T-helper 2 cell (primary cell): ENCODE measurements at places on chromosomes 6 and 20.

- no peak for DNase-seq
These were observed 59.9 kb downstream of the SLC22A2 start for GRCh38 chr6:160198606-160199211.

DNA sequence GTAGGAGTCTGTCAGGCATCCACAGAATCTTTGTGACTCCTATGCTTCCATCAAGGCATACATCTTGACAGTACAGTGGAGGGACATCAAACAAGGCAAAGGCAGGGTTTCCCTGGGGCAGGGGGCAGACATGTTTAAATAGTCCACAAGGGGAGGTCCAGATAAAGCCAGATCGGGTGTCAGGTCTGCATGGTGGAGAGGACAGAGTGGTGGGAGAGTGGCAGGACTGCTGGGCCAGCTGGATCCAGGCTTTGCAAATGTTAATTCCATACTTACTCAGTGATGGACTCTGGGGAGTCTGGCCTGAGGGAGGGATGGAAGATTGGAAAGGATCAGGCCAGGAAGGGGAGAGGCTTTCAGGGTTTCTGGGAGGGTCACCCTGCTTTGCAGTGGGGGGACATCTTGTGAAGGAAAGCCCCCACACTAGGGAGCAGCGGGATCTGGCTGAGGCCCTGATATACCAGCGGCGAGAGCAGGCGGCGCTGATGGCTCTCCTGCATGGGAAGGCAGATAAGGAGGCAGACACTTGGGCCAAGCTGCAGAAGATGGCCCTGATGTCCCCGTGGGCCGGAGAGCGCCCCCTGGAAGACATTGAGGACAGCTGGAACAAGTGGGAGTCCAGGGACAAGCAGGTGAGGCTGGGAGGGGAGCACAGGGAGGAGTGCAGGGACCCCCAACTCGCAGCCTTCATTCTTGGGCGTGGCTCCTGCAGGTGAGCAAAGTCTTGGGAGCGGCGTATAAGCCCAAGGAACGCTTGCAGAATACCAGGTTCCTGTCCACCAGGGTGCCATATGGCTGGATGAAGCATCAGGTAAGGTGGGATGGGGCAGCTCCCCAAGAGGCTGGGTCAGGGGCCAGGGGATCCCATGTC lies 44.6 kb downstream of the SUN5 start:
- no peak for DNase-seq

GRCh38 chr20:888057-888456 lies 28.1 kb downstream of the ANGPT4 start:
- no peak for DNase-seq

- no peak for DNase-seq
These were observed 103.6 kb upstream of the KCNK16 start for GRCh38 chr6:39426073-39426456.

GRCh38 chr6:16783509-16783908 lies 22.2 kb upstream of the ATXN1 start:
- DNase-seq = no peak

DNA sequence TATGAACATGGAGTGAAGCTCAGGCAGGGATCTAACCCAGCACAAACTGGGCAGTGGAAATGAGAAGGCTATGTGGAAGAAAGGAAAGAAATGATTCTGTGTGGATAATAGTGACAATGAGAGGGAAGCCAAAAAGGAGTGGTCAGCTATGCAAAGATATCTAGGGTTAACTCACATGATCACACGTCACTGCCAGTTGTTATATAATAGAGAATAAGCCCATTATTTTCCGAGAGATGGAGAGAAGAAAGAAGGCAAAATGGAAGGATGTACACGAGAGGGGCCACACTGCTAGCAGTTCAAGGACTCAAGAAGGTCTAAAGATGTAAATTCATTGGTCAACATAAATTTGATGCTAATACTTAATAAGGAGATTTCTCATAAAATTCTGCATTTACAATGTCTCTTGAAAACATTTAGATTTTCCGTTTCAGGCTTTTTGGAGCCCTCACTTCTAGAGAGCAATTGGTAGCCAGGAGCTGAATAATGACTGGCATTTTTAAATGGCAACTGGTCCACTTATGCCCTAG lies 18.8 kb upstream of the RCAN2 start:
- DNase-seq = no peak

- no peak for DNase-seq
These were observed 66.5 kb downstream of the LRFN2 start for GRCh38 chr6:40520678-40521077.

DNA sequence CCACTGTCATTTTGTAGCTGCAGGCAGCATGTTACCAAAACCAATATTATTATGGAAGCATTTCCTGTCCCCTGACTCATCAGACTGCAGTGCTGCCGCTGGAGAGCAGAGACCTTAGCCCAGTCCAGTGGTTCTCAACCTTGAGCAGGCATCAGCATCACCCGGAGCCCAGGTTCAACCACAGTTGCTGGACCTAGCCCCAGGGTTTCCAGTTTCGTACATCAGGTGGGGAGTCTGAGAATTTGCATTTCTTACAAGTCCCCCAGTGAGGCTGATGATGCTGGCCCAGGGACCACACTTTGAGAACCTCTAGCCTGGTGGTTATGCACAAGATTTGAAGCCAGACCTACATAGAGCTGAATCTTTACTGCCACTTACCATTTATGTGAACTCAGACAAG lies 47.3 kb downstream of the LY86 start:
- DNase-seq = no peak

- no peak for DNase-seq
These were observed 177.8 kb downstream of the EDN1 start for GRCh38 chr6:12467706-12468670.

- no peak for DNase-seq
These were observed 59.8 kb upstream of the SYNJ2 start for GRCh38 chr6:157921685-157922367.

DNA sequence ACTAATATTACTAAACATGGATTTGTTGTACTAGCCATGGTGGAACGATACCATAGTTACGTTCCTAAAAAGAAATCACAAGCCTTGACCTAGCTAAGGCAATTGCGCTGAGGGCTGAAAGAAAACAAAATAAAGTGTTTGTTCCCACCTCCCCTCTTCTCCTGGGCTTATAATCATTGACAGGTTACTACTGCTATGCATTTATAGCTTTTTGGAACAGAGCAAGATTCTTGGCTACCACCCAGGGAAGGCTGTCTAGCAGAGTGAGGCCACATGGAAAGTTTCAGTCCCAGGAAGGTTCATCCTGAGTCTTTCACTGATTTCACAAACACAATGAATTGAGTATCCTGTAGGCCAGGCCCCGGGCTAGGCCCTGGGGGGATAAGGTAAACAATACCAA lies 84.6 kb downstream of the TMEM170B start:
- DNase-seq = no peak

DNA sequence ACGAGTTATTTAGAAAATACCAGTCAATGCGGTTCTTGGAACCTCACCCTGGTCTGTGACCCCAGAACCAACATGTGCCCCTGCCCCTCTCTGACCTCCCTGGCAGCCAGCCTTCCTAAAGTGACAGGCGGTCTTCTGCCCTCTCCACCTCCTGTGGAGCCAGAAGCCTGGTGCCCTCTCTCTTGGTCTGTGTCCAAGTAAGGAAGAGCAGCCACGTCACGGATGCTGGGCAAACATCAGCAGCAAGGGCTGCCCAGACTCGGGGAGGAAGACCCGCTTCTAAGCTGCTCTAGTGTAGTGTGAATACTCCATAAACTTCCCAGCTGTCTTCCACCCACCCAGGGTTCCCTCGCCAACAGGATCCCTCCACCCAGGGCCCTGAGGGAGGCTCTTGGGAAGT lies 272.4 kb downstream of the BMP7 start:
- DNase-seq = no peak

DNA sequence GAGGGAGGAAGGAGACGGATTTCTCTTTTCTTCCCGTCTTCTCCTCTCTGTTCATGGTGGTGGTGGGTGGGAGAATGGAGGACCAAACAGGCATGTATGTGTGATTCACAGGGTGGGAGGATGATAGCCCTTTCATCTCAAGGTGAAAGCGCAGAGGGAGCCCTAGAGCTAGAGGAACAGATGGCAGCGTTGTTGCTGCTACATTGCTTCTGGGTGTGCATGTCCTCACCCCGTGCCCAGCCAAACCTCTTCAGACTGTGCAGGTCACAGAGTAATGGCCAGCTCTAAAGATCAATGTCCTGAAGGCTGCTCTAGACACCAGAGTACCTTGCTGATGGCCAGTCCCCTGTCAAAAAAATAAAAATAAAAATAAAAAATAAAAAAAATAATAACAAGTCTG lies 301.8 kb downstream of the TBC1D7 start:
- DNase-seq = no peak

GRCh38 chr6:158016571-158017383 lies 35.1 kb downstream of the SYNJ2 start:
- no peak for DNase-seq

DNA sequence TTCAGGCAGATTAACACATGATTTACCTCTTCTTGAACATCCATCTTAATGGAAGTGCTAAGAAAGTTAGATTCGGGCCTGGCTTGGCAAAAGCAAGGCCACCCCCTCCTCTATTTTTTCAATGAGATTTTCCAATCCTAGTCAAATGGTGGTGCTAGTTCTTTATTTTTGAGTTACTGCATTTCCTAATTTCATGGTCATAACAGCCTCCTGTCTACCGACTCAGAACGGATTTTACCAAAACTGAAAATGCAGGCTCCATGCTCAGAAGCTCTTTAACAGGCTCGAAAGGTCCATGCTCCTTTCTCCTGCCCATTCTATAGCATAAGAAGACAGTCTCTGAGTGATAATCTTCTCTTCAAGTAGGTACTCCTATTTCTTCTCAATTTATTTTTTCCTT lies 117.2 kb upstream of the ESR1 start:
- no peak for DNase-seq

DNA sequence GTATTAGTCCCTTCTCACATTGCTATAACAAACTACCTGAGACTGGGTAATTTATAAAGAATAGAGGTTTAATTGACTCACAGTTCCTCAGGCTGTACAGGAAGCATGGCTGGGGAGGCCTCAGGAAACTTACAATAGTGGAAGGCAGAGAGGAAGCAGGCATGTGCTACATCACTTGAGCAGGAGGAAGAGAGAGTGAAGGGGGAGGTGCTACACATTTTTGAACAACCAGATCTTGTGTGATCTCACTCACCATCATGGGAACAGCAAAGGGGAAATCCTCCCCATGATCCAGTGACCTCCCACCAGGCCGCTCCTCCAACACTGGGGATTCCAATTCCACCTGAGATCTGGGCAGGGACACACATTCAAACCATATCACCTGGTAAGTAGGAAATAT lies 630.6 kb downstream of the QKI start:
- no peak for DNase-seq

DNA sequence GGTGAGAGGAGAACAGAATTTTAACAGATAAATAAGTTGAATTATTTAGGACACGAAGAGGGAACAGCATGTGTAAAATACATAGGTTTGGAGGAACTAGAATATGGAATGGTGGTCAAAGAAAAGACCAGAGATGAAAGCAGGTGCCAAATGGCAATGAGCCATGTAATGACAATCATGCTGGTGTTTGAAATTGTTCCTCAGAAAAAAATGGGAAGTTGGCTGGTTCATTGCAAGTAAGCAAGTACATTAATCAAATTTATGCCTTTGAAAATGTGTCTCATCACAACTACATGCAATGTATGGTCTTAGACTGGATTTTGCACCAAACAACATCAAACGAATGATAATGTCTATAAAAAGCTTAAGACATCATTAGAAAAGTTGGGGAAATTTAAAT lies 83.3 kb downstream of the SPTLC3 start:
- DNase-seq = no peak

DNA sequence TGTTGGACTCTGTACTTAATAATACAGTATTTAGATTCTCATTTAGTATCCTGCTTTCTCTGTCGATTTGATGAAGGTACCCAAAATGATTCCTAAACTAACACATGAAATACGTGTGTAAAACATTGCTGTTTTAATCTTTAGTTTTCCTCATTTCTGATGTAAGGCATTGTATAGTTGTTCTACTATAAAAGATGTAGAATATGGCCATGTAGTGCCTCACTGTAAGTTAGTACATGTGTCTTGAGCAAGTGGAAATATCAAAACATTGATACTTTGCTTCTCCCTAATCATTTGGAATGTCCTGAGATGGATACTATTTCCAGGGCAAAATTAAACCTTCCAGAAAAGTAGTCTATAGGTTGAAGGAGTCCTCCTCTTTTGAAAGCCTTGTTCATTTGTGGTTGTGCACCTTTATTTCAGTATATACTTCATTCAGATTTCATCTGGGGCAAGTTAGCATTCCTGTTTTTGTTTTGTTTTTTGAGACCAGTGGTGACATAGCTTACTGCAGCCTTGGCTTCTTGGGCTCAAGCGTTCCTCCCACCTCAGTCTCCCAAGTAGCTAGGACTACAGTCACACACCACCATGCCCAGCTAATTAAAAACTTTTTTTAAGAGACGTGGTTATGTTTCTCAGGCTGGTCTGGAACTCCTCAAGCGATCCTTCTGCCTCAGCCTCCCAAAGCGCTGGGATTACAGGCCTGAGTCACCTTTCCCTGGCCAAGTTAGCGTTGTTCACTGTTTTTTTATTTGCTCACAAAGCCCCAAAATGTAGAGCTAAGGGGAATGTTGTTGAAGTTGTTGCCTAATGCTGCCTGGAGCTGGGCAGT lies 11.6 kb downstream of the SRSF3 start:
- no peak for DNase-seq

DNA sequence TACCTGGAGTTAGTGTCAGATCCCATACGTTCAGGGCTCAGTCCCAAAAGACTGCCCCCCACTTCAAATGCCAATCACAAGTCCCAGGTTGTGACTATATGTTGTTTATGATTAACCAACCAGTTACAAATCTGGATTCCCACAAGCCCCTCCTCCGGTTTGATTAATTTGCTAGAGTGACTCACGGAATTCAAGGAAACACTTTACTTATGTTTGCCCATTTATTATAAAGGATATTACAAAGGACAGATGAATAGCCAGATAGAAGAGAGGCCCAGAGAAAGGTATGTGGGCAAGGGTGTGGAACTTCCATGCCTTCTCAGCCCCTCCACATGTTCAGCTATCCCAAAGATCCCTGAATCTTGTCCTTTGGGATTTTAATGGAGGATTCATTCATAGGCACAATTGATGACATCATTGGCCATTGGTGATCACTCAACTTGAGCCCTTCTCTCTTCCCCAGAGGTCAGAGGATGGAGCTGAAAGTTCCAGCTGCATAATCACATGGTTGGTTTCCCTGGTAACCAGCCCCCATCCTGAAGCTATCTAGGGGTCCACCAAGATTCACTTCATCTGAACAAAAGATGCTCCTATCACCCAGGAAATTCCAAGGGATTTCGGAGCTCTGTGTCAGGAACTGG lies 2.0 kb downstream of the ECT2L start:
- DNase-seq = no peak

- DNase-seq = no peak
These were observed 93.5 kb downstream of the DTNBP1 start for GRCh38 chr6:15569035-15569995.
